LHCN-M2 (cell line): ENCODE measurements at places on chromosomes 13 and 19. TPM values are rescaled to one million over a fixed set of nuclear protein-coding genes. Genes with fewer than 3 reads are reported as not detected.

DNA sequence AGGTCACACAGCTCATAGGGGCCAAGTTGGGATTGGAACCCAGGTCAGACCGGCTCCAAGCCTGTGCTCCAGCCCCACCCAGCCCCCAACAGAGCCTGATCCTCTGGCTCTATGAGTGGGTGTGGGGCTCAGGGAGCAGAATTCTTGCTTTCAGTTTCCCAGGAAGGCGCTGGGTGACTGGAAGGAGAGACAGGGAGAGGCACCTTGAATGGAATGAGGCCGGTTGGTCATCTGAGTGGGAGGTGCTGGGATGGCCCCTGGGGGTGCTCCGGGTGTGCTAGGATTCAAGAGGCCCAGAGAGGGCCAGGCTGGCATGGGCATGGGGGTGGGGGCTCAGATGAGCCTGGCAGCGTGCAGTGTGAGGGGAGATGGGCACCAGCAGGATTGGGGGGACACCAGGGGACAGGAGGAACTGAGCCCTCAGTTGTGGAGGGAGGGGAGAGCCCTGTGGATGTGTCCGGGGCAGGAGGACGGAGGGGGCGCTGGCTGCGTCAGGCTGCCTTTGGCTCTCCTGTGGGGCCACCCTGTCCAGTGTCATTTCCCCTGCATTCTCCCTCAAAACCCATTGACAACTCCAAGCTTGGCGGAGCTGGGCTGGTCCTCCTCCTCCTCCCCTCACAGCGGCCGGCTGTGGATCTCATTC, 31.2 kb upstream of the ANKRD10 start:
- DNase-seq: no peak

DNA sequence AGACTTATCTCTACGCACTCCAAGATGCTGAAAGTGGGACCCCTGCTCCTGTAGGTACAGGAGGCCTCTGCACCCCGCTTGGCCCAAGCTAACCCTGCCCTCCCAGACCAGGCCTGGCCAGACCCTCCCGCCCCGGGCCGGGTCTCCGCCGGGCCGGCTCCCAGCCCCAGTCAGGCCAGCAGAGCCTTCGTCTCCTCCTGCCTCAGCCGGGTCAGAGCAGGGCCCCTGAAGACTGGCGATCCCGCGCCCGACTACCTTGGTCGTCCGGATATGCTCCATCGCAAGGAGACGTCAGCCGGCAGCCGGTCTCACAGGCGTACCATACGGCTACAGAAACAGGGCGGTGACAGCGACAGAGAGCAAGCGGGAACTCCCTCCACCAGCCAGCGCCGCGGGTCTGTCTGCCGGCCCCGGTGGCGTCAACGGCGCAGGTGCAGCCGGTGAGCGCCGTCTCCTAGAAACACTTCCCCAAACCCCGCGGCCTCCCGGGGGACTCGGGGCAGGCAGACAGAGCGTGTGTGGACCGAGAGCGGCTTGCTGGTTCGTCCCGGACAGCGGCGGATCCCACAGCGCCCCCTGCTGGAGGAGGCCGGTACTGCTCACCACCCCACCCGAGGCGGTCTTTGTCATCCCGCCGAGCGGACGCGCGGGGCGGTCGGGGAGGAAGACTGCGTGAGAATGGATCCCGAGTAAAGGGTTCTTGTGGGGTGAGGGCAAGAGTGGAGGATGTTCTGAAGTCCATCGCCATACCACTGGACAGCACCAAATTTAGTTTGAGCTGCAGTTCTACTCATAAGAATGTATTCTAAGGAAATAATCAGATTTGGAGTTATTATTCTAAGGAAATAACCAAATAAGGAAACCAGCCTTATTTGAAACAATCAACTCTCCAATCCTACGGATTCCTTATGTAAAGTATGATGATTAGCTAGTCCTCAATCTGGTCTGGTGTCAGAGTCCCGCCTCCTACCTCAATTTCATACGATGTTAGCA, at the start of gene MTMR6:
Gene MTMR6 (minus strand): TSS at position 520 of the 993 bp plus-strand sequence. CDS start 241 bp downstream, at position 279.
- peak; percentile 89 for DNase-seq

DNA sequence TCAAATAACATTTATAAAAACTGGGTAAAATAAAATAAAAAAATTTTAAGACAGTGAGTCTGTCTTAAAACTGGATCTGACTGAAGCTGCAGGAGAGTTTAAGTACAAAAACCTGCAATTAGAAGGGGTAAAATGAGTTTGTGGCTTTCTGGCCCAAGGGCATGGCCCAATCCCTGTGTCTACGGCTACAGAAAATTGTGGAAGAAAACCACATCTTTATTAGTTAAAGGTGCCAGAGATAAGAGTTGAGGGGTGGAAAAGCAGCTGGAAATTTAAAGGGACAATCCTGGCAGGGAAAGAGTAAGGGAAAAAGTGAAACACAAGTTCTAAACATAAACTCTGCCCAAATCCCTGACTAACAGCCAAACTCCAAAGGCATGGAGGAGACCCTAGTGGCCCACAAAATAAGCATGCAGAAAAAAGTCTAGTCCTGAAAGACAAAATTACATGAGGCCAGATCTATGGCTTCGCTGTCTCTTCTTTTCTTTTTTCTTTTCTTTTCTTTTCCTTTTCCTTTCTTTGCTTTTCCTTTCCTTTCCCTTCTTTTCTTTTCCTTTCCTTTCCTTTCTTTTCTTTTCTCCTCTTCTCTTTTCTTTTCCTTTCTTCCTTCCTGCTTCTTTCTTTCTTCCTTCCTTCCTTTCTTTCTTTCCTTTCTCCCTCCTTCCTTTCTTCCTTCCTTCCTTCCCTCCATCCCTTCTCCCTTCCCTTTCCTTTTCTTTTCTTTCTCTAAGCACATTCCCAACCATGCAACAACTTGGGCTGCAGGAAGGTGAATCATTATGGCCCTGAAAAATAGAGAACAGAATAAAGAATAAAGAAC, 23.5 kb upstream of the DLEU7 start:
- no peak for DNase-seq

- no peak for DNase-seq
These were observed 8.9 kb upstream of the CYP4F3 start for GRCh38 chr19:15631817-15632216.

CHMP2A gene
- 84.8 and 125 TPM in 2 replicates for total RNA-seq

DNA sequence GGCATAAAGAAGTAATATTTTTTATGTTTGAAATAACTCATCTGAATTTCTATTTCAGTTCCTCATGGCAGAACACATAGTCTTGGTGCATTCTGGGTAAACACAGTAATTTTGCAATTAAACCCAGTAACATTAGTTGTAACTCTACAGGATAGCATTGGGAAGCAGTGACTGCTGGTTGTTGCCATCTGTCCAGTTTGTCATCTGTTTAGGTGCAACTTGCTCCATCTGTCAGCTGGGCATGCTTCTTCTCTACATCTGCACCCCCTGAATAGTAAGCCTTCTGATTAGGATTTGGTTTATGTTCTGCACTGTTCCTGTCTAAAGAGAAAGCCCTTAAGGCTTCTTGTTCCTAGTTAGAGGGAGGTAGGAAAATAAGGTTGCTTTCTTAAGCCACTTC, 63.5 kb upstream of the CSNK1A1L start:
- DNase-seq: no peak

GRCh38 chr13:35524171-35524570, 47.7 kb upstream of the MAB21L1 start:
- DNase-seq: no peak

GRCh38 chr13:94233401-94233800, 246.1 kb downstream of the DCT start:
- peak; percentile 97 for DNase-seq

DNA sequence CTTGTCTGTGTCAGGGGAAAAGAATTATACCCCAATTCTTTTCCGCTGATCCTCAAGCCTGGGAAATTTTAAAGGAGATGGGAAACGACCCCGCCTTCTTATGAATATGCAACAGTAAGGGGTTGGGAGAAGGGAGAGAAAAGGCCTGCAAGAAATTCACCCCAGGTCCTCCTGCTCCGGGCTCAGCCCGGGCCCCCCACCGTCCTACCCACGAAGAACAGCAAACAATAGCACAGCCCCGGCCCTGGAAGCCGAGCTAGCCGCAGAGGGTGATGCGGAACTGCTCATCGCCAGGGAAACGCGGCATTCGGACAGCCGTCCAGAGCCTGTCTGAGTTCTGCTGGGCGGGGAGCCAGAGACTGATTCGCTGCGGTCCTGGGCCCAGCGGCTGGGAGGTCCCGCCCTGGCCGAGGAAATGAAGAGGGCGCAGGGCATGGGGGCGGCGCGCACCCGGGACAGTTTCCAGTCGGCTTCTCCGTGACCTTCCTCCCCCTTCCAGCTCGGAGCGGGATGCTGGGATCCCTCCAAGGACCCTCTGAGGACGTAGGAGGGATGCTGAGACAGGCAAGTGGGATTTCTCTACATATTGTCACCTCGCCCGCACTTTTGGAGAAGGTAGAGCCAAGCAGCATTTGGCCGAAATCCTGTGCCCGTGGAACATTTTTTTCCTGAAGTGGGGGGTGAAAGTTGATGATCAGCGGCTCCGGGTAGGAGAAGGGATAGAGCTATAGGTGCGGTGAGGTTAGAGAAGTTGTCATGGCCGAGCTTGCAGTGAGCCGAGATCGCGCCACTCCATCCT, 82.3 kb upstream of the C1QTNF9B start:
- DNase-seq: peak; percentile 81

DNA sequence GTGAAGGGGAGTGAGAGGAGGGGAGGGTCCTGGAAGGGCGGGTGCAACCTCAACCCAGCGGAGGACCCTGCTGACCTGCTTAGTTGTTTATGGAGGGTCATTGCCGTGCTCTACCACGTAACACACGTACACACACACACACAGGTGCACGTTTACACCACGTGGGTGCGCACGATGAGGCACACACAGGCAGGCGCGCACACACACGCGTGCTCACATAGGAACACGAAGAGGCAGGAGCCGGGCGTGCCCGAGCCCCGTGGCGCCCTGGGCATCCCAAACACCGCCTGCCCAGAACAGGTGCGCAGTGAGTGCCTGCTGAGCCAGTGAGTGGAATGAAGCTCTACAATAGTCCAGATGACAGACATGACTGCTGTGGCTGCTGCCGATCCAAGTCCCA, 11.2 kb upstream of the MADCAM1 start:
- DNase-seq: peak; percentile 22

ZNF493 gene
- total RNA-seq: 6.3 and 15.5 TPM in 2 replicates

- no peak for DNase-seq
These were observed 22.4 kb upstream of the C13orf46 start for GRCh38 chr13:113996081-113996911.

DNA sequence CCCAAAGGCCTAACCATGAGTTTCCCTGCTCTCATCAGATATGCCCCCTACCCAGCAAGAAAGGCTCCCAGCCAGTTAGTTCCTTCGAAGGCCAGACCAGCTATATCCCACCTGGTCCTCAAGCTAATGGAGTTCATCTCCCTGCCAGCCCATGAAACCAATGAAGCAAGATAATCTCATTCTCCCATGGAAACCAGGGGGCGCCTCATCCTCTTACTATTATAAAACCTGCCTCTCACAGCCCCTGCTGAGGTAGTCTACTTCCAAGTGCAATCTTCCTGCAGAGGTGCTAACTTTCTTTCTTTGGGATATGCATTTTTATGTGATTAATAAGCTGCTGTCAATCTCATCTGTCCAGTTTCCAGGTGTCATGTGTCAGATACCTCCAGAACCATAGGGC, 34.0 kb upstream of the ZNF573 start:
- no peak for DNase-seq

SPTBN4 gene
- total RNA-seq: 0.34 and 0.38 TPM in 2 replicates

CYP4F3 gene
- total RNA-seq: not detected in 2 replicates

DNA sequence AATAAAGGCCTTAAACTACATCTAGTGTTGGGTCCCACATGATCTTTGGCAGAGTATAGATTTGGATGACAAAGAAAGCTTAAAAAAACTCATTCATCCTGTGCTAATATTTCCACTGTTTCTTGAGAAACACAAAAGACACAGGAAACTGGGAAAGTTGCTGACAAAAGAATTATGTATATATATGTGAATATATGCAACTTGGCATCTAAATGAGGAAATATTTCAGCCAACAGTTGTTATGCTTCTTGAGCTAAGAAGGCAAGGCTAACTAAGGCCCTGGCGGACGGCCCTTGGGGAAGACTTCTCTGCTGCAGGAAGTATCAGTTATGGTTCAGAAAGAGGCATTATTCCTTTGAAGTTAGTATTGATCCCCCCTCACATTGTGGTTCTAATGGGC, 491.8 kb downstream of the DIAPH3 start:
- no peak for DNase-seq

DNA sequence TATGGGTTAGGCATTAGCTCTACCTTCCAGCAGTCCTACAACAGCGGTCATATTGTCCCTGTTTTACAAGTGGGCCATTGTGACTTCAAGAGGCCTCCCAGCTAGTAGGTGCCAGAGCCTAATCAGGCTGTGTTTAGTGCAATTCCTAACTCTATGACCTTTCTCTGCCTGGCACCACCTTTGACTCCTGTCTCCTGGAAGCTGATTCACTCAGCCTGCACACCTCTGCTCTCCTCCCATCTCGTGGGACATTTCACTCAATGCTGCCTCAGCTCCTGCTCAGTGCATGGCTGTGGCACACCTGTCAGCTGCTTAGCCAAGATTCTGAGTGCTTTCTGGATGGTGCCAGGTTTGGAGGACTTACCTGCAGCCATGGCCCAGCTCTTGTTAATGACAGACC, 9.5 kb upstream of the GJB6 start:
- no peak for DNase-seq

TLE6 gene
- total RNA-seq: 0.40 TPM in 1 of 2 replicates, not detected in the other

SLC10A2 gene
- not detected in 2 replicates for total RNA-seq

ZNF254 gene
- 16.3 and 17.6 TPM in 2 replicates for total RNA-seq

ZNF91 gene
- total RNA-seq: 15.7 and 19.3 TPM in 2 replicates

PRSS57 gene
- not detected in 2 replicates for total RNA-seq

HSPB6 gene
- 0.29 TPM in 1 of 2 replicates, not detected in the other for total RNA-seq

DNA sequence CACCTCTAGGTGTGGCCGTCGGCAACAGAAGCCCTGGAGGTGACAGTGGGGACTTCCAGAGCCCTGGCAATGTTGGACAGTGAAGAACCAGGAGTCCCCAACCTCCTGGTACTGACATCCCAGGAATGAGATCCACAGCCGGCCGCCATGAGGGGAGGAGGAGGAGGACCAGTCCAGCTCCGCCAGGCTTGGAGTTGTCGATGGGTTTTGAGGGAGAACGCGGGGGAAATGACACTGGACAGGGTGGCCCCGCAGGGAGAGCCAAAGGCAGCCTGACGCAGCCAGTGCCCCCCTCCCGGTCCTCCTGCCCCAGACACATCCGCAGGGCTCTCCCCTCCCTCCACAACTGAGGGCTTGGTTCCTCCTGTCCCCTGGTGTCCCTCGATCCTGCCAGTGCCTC, 57.9 kb downstream of the SPACA7 start:
- DNase-seq: no peak

DNA sequence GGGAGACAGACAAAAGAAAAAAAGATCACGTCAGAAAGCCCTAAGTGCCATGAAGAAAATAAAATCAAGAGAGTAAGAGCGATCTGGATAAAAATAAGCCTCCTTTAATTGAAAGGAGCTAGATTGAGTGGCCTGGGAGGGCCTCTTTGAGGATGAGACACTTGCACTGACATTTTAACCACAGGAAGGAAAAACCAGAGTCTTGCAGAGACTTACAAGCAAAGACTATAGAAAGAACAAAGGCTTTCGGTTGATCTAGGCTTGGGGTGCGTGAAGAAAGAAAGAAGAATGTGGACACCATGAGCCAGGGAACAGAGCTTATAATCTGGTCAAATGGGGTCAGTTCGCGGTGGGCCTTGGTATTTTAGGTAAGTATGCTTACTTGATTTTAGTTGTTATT, 342.7 kb downstream of the COG6 start:
- DNase-seq: no peak

OR10H3 gene
- not detected in 2 replicates for total RNA-seq

GRCh38 chr19:30757837-30758617, 385.8 kb downstream of the ZNF536 start:
- DNase-seq: no peak
